ENCODE measurements at places on chromosomes 4 and X.

DNA sequence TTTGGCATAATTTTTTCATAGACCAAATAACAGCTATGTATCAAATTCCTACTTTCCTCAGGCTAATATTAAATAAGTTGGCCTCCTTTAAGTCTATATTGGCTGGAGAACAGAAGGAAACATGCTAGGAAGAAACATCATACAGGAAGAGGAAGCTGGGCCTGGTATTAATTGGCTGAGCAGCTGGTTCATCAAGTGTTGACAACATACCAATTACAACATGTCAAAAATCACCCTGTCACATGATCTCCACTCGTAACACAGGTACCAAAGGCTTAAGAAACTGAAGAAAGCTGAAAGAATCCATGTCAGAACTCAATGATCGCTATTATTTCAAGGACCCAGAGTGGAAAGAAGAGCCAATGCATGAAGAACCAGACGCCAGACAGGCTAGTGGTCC, 10.5 kb downstream of the WDFY3 start:
- no peak for DNase-seq

- no peak for DNase-seq
Measured at GRCh38 chr4:108567831-108568230, 52.5 kb upstream of the RPL34 start.

GRCh38 chrX:45229348-45229747, 28.7 kb upstream of the DIPK2B start:
- no peak for DNase-seq

- no peak for DNase-seq
Measured at GRCh38 chr4:159098482-159099127, 4.3 kb upstream of the RAPGEF2 start.

GRCh38 chr4:73589887-73590801, 30.1 kb downstream of the RASSF6 start:
- no peak for DNase-seq

GRCh38 chr4:150004481-150004880, 73.8 kb upstream of the DCLK2 start:
- DNase-seq, result no peak

- DNase-seq, result no peak
Measured at GRCh38 chrX:125762954-125763353, 403.1 kb downstream of the DCAF12L2 start.

- DNase-seq, result no peak
Measured at GRCh38 chrX:72641611-72642010, 69.0 kb upstream of the HDAC8 start.

DNA sequence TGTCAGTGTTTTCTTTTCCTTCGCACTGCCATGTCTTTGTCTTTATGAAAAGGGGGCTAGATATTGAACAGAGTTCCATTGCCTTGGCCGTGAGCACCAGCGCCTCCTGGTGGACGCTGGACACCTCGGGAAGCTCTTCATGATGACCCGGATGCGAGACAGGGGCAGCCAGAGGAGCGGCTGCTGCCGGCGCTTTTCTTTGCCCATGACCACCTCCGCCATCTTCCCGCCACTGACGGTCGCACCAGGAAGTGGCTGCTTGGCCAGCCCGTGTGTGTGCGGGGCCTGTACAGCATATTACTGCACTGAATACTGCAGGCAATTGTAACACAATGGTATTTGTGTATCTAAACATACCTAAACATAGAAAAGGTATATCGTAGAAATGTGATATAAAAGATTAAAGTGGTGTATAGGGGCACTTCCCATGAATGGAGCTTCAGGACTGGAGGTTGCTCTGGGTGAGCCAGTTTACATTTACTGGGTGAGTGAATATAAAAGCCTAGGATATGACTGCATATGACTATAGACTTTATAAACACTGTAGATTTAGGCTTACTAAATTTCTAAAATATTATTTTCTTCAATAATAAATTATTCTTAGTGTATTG, 15.8 kb upstream of the GRIA2 start:
- DNase-seq, result no peak

GRCh38 chrX:16119353-16120220, 3.8 kb upstream of the GRPR start:
- DNase-seq, result no peak

GRCh38 chr4:189547559-189547958, 393.1 kb upstream of the FRG1 start:
- no peak for DNase-seq

- no peak for DNase-seq
Measured at GRCh38 chr4:123412700-123413512, 16.3 kb downstream of the SPRY1 start.

GRCh38 chr4:128513664-128514484, 226.3 kb upstream of the PGRMC2 start:
- DNase-seq, result no peak

DNA sequence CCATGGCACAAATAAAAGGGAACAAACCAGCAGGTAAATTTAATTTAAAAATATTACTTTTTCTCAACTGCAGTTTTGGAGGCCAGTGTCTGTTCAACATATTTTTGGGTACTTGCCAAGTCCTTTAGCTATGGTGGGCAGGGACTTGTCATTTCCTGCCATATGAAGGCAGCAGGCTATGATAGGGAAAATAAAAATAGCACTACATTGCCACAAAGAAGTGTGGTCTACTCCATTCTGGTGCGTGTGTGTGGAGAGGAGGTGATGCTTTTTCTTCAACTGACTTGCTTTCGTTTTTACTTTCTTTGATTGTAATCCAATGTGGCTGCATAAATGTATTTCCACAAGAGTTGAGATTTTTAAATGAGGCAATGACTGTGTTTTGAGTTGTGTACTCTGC, 17.2 kb downstream of the GPR174 start:
- peak; percentile 76 for DNase-seq

GRCh38 chrX:44462850-44463249, 79.8 kb downstream of the FUNDC1 start:
- no peak for DNase-seq

DNA sequence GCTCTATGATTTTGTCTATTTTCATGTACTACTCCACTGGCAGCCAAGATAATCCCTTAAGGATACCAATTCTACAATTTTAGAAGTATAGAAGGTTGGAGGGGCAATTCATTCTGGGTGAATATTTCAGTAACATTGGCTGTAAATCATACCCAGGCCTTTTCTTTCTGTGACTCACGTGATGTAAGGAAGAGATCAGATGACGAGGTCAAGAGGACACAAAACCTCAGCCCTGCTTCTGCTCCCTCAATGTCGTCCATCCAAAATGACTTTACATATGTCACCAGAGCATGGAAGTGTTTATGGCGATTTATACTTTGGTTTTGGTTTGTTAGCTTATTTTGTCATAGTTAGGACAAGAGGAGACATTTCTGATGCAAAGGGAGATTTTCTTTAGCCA, 70.7 kb upstream of the SLC4A4 start:
- no peak for DNase-seq

DNA sequence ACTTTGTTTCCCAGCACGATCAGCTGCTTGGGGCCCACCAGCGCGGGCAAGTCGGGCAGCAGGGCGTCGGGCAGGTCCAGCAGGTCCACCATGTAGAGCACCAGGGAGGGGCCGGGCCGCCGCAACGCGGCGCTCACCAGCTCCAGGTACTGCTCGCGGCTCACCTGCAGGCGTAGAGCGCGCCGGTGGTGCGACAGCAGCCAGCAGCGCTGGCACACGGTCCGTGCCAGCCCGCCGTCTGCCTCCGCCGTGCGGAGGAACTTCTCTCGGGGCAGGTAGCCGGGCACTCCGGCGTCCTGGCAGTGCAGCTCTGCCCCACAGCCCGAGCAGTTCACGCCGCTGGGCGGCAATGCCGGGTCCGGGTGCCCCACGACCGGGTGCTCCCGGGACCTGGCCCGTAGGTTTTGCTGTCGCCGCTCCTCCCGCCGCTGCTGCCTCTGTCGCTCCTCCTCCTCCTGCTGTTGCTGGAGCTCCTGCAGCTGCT, 527 bp downstream of the NOA1 start:
- peak; percentile 61 for DNase-seq

- no peak for DNase-seq
Measured at GRCh38 chrX:108199691-108200090, 108.1 kb downstream of the ATG4A start.

- DNase-seq, result no peak
Measured at GRCh38 chr4:8910100-8910821, 38.6 kb upstream of the HMX1 start.

DNA sequence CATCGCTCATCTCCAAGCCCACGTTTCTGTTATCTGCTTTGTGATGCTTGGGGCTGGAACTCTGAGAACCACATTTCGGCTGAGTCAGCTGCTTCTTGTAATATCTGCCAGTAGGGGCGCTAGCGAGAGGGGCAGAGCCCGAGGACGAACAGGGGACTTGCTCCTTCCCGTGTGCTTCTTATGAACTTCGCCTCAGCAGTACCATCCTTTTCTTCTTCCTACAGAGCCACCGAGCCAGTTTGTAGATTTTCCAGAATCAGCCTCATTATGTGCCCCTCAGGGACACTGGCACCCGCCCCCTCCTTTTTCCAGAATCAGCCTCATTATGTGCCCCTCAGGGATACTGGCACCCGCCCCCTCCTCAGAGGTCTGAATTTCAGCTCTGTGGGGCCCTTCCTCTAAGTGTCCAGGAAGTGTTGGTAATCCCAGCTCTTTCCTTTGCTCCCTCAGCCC, 441.7 kb upstream of the RASGEF1B start:
- peak; percentile 66 for DNase-seq

- DNase-seq, result peak; percentile 91
Measured at GRCh38 chr4:25312496-25313200, at the start of gene ZCCHC4. TSS of gene ZCCHC4 (plus strand) at chr4:25312774. CDS start at chr4:25312810, 36 bp downstream.

GRCh38 chr4:13597604-13598003, 29.9 kb downstream of the BOD1L1 start:
- DNase-seq, result no peak

- DNase-seq, result no peak
Measured at GRCh38 chr4:130029442-130029841, 933.5 kb downstream of the C4orf33 start.

GRCh38 chrX:39487166-39487968, 610.4 kb downstream of the BCOR start:
- DNase-seq, result no peak

- DNase-seq, result no peak
Measured at GRCh38 chrX:123085311-123085940, 98.7 kb upstream of the GRIA3 start.

Measured in activated CD8-positive, alpha-beta memory T cell treated with anti-CD3 and anti-CD28 coated beads, Interleukin-2, amount 10 ng/mL, durations not matched to agents 7 days and 5 days (primary cell).